ENCODE measurements at places on chromosomes 5 and 9.

DNA sequence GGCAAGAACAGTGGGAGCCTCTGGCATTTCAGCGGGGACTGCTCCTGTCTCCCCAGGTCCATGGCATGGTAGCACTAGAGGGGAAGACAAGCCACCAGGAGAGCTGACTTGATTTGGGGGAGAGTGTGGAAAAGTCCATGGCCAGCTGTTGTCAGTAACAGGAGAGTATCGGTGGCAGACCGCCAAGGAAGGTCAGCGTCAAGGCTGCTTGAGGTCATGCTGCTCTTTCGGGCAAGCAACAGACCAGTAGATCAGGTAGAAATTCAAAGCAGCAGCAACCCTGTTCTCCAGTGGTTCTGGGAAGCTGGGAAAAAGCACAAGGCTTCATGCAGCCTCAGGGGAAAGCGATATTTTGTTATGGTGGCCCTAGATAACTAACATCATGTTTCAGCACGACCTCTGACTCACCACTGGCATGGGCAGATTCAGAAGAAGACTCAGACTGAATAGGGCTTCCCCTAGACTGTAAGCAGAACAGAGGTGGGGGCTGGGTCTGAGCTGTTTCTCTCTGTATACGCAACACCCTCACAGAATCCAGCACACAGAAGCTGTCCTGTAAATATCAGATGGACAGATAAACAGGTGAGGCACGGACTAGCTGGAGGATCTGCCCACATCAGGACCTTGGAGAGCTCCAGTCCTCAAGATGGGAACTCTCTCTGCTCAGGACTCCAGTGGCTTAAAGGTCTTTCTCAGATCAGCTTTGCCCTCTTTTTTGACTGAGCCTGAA lies 35.2 kb upstream of the PLEKHG4B start:
- DNase-seq = peak; percentile 50

DNA sequence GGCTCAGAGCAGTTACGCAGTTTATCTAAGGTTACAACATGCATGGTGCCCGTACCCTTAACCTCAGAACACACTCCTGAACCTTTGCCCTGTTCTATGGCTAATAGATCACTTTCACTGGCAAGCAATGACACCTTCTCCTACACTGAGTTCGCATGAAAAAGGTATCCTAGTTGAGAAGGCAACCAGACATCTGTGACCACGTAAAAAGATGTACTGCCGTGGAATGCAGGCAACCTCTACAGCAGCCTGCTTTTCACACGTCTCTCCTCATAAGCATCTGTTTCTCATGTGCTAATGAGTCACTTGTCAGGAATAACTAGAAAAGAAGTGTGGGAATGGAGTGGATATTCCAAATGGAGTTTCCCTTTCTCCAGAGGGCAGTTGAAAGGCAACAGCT lies 71.4 kb downstream of the FBXO38 start:
- peak; percentile 37 for DNase-seq

GRCh38 chr5:127699416-127699815 lies 3.8 kb upstream of the CCDC192 start:
- DNase-seq = no peak

DNA sequence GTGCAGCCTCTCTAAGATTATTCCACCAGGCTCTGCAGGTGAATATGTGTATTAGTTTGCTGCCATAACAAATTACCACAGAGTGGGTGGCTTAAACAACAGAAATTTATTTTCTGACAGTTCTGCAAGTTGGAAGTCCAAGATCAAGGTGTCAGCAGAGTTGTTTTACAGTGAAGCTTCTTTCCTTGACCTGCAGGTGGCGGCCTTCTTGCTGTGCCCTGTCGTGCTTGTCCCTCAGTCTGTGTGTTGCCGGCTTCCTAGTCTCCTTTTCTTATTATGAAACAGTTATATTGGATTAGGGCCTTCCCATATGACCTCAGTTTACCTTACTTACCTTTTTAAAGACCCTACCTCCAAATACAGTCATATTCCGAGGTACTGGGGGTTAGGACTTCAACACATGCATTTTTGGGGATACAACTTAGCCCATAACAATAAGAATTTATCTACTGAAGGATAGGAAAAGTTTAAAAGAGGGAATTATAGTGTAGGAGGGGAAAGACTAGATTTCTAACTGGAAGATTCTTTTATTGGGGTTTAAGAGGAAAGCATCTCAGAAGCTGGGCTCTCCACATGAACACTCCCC lies 97.4 kb downstream of the OSTF1 start:
- peak; percentile 49 for DNase-seq

- no peak for DNase-seq
Measured at GRCh38 chr9:98479449-98479848, 224.0 kb upstream of the TBC1D2 start.

- no peak for DNase-seq
Measured at GRCh38 chr5:176612008-176612407, 2.1 kb upstream of the GPRIN1 start.

GRCh38 chr5:149002053-149002452 lies 60.8 kb downstream of the SH3TC2 start:
- DNase-seq = peak; percentile 95

- DNase-seq = peak; percentile 31
Measured at GRCh38 chr5:73482383-73483136, 15.7 kb upstream of the BTF3 start.

- DNase-seq = no peak
Measured at GRCh38 chr5:111765613-111766571, 8.9 kb upstream of the NREP start.

DNA sequence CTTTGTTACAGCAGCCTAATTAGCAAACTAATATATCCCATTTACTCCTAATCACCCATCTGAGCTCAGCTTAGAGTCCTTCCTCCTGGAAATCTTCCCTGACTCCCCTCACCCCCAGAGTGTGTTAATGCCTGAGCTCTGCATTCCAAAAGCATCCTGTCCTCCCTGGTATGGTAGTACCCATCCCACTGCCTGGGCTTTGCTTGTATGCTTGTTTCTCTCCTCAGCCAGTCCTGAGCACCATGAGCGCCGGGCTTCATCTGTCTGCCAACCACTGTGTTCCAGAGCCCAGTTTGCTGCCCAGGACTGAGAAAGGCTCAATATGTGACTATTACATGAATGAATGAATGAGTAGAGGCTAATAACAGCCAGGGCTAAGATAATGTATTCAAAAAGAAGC lies 272.4 kb downstream of the CDK5RAP2 start:
- no peak for DNase-seq

GRCh38 chr5:110463106-110463505 lies 263.4 kb downstream of the TMEM232 start:
- peak; percentile 39 for DNase-seq

DNA sequence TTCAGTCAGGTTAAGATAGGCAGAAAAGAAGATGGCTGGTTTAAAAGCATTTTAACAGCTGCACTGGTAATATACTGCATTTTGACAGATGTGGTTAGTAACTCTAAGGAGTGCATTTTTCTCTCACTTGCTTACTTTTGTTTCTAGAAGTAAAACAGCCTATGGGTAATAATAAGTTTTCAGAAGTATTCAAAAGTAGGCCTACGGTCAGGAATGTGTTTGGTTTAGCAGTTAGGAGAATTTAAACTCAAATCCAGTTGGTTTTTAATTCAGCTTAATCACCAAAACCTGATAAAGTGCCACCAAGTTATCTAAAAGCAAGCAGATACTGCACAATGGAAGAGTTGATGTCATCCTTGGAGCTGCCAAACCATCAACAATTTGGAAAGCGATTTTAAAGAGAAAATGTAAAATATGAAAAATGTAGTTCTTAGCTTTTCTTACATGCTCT lies 160.3 kb downstream of the ARSB start:
- peak; percentile 41 for DNase-seq

- DNase-seq = no peak
Measured at GRCh38 chr9:37921546-37922300, 17.8 kb upstream of the SLC25A51 start.

DNA sequence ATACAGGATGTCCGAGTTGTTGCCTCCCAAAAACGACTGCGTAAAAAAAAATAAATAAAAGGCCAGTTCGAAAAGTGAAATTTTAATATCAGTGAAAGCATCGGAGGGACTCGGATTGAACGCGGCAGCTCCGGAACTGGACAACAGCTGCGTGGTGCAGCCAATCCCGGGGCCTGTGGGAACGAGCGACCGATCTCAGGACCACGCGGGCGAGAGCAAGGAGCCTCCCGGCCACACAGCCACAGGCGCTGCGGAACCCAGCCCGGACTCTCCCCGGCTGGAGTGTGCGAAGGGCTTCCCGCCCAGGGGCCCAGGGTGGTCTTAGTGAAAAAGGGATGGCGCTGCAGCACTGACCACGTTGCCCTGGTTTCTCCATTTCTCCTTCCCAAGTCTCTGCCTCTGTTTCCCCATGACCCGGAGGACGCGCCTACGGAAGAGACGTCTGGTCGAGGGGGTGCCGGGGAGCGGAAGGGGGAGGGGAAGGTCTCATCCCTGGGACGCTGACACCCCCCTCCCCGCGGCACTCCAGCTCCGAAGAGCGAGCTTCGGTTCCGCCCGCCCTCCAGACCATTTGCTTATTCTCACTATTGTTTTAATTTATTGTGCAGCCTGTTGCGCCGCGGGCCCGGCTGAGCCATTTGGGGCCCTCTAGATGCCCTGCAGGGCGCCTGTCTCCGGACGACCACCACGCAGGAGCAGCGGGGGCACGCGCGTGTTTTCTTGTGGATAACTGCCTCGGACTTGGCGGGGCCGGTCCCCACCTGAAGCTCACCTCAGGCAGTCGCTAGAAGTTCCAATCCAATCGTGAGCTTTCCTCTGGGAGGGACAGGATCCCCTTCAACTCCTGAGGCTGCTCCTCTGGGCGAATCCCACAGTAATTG lies 303.0 kb downstream of the PARP8 start:
- DNase-seq = no peak

DNA sequence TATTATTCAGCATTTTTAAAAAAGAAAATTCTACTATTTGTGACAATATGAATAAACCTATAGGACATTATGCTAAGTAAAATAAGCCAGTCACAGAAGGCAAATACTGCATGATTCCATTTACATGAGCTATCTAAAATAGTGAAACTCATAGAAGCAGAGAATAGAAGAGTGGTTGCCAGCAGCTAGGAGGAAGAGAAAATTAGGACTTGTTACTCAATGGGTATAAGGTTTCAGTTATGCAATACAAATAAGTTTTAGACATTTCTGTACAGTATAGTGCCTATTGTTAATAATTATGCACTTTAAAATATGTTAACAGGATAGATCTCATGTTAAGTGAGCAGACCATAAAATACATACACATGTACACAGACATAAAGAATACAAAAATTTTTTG lies 73.8 kb upstream of the SPINK5 start:
- DNase-seq = peak; percentile 3
